ENCODE measurements at places on chromosomes 2 and 18.

GRCh38 chr2:46549166-46549844 is 69.9 kb downstream of the TMEM247 start:
- DNase-seq = no peak

GRCh38 chr2:203396667-203397066 is 68.5 kb downstream of the ABI2 start:
- no peak for DNase-seq

DNA sequence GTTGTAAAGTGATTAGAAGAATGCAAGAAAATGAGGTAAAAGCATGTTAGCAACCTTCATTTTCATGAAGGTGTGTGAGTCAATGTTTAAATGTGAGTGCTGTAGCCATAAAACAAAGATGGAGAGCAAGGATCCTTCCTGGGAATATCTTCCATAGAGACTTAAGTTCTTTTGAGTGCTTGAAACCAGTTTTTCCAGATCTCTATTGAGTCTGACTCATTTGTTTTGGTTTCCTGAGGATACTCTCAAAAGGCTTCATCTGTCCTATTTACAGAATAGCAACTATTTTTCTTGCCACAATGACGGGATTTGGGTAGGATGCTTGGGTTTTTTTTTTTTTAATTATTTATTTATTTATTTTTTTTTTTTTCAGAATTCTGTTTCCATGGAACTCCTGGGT is 45.9 kb upstream of the ASB1 start:
- DNase-seq = no peak

- no peak for DNase-seq
Measured at GRCh38 chr2:207014424-207014823, 75.1 kb downstream of the CPO start.

GRCh38 chr18:77095391-77096371 is 36.9 kb downstream of the MBP start:
- DNase-seq = no peak

Data from hypothalamus (tissue), 51 donors.